M059J (cell line): ENCODE measurements at places on chromosomes 4 and X. TPM values are rescaled to one million over a fixed set of nuclear protein-coding genes. Genes with fewer than 3 reads are reported as not detected.

- DNase-seq, result peak; percentile 54
These were observed 670 bp downstream of the PAPSS1 start for GRCh38 chr4:107719207-107719921.

GRCh38 chr4:158581161-158581560 is 59.5 kb downstream of the RXFP1 start:
- no peak for DNase-seq

DNA sequence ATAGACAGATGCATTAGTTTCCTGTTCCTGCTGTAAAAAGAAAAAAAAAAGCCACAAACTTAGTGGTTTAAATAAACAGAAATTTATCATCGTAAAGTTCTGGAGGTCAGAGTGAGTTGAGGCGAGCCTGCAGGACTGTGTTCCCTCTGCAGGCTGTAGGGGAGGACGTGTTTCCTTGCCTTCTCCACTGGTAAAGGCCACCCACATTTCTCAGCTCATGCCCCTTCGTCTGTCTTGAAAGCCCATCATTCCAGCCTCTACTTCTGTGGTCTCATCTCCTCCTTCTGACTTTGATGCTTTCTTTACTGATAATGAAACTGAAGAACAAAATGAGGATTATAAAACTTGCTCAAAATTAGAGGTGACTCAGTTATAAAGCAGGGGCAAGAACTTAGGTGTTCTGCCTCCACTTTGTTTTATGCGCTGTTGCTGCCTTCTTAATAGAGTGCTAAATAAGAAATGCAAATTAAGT is 143.0 kb downstream of the STIM2 start:
- peak; percentile 79 for DNase-seq

- DNase-seq, result no peak
These were observed 23.9 kb downstream of the ARHGAP36 start for GRCh38 chrX:131081772-131082740.

DNA sequence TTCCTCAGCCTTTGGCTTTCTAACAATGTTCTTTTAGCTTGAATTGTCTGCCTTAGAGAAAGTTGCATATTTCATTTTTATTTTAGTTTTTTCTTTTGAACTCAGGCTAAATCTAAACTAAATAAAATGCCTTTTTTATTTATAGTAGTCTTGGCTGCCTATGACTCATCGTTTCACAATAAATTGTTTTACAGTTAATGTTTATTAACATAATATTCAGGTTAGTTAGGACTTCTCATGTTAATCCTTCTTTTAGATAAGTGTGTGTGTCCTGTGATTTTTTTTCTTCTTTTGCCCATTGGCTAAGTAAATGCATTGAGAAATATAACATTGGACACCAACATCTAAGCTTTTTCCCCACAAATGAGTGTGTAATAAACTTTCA is 1.6 kb downstream of the RP2 start:
- no peak for DNase-seq

DNA sequence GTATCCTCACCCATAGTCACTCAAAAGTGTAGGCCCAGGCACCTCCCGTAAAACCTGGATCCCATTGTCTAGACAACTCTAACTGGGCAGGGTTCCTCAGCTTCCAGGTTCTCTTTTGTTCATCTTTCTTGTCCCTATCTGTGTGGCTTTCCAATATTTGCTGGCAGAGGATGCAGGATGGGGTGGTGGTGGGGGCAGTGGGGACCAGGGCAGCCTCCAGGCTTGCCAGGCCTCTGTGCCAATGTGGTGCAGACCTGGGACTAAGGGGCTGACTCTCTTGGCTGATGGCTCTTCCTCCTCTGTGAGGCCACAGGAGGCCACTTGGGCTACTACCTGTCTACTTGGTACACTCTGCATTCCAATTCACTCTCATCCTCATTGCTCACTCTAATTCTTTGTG is 76.4 kb downstream of the NBDY start:
- no peak for DNase-seq

GRCh38 chr4:169059306-169060211 is 49.5 kb upstream of the CBR4 start:
- DNase-seq, result no peak

- DNase-seq, result no peak
These were observed 8.8 kb downstream of the HTT-AS start for GRCh38 chr4:3065551-3065950.

- DNase-seq, result no peak
These were observed 132.2 kb downstream of the KLHL8 start for GRCh38 chr4:87088186-87088585.

DNA sequence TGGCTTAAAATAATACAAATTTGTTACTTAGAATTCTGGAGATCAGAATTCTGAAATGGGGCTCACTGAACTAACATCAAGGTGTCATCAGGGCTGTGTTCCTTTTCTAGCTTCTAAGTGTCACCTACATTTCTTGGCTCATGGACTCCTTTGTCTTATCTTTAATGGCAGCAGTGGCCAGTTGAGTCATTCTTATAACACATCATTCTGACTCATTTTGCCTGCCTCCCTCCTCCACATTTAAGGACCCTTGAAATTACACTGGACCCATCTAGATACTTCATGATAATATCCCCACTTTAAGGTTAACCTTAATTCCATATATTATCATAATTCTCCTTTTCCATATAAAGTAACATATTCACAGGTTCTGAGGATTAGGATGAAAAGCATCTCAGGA is 215.9 kb downstream of the GUCY2F start:
- DNase-seq, result no peak

- no peak for DNase-seq
These were observed 67.4 kb upstream of the SMAD1 start for GRCh38 chr4:145414226-145414625.

- DNase-seq, result no peak
These were observed 2156.6 kb upstream of the TENM3 start for GRCh38 chr4:180086480-180087190.

DNA sequence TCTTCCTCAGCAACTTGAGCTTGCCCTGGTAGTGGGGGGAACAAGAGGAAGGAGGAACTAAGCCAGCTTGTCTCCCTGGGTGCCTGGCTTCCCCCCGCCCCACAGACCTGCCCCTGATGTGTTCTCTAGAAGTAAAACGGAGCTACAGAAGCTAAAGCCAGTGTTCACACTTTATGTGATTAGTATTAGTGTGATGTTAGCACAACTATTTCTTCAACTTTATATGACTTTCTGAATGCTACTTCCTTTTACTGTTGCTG is 10.7 kb downstream of the RGS12 start:
- no peak for DNase-seq

DNA sequence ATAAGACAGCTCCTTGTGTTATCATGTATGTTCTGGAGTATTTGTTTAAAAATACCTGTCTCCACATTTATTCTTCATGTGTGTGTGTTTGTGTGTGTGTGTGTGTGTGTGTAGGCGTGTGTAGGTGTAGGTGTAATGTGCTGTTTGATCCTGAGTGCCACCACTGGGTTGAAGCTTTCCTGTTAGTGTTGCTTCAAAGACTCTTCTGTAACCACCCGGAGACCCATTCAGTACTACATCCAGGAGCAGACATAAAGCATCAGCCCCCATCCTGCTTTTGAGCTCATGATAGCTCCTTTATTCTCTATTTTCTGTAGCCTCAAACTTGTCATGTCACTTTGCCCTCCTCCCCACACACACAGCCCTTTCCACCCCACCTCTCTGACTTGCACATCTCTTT is 3.0 kb upstream of the ZDHHC9 start:
- DNase-seq, result no peak

DNA sequence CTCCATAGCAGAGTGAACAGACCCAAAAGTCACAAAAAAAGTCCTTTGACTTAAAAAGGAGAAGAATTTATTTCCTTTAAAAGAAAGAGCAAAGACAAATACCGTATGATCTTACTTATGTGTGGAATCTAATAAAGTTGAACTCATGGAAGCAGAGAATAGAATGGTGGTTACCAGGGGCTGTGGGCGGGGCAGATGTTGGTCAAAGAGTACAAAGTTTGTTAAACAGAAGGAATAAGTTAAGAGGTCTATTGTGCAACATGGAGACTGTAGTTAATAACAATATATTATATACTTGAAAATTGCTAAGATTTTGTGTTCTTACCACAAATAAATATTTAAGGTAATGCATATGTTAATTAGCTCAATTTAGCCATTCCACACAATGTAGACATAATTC is 173.3 kb upstream of the S100G start:
- DNase-seq, result no peak

DNA sequence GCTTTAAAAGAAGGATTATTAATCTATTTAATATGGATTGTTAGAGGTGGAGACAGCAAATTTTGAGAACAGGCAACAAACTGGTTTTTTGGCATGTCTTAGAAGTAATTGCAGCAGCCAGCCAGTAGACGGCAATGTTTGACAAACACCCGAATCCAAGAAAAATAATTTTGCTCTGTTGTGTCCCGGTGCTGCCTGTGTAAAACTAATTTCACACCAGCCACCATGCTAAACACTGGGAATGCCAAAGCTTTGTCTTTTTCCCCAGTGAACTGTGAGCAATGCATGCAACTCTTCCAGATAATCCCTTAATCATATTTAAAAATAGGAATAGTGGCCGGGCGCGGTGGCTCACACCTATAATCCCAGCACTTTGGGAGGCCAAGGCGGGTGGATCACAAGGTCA is 25.9 kb downstream of the SMIM31 start:
- peak; percentile 54 for DNase-seq

DNA sequence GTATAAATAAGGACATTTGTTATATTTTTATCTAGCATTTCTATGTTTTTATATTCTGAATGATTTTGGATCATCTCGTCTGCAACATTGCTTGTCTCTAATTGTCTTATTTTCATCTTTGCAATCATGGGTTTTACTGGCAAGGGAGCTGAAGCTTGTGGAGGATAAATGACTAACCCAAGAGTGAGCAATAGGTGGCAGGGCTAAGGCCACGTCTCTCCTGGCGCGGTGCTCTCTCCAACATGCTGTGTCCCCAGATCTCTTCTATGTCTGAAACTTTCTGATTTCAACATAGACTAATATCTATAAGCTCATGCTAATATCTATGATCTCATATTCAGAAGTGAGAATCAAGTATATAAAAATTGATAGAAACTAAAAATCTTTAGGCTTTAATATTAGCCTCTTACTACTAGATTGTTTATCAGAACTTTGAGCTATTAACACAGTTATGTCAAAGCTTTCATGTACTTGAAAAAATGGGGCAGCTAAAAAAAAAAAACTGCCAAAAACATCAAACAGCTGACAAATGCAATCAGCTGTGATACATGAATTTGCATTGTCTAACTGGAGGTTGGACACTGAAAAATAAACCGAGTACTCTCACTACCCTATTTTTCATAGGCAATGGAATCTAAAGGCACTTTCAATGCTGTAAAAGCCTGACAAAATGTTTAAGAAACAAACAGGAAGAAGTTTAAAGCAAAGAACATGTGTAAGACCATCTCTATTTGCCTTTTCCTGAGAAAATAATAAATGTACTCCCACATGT is 169.2 kb downstream of the TMA16 start:
- DNase-seq, result no peak

DNA sequence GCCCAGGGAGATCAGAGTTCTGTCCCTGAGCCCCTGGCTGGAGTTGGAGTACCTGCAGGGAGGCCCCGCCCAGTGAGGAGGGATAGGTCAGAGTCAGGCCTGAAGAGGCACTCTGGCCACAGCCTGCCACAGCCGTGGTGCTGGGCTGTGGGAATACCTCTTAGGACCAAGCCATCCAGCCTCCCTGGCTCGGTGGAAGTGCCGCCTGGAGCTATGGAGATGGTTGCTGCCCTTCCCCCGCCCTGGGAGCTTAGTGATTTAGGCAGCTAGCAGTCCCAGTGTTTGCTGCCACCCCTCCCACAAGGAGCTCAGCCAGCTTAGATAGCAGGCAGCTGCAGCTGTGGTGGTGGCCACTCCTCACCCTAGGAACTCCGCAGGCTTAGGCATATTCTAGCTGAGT is 446.3 kb upstream of the GNPDA2 start:
- no peak for DNase-seq

GRCh38 chrX:22135994-22136684 is 104.0 kb downstream of the PHEX start:
- DNase-seq, result peak; percentile 81

DNA sequence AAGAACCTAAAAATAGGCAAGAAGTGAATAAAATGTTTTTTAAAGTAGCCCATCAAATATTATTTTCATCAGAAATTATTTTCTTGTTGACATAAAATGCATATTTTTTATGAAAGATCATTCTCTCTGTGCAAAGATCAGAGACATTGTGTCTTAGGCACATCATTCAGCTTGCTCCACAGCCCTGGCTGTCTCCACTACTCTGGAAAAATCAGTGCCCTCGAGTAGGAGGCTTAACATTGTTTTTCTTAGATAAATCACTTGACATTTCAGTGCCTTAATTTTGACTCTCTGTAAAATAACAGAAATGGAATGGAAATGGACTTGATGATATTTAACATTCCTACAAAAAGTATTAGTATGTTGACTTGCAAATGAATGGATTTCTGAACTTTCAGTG is 77.9 kb downstream of the FAT4 start:
- DNase-seq, result no peak

Gene CEP135
- total RNA-seq, result 2.6 and 2.8 TPM in 2 replicates

Gene SHROOM3
- 12.9 and 15.7 TPM in 2 replicates for total RNA-seq

Gene SPIN2A
- not detected in 2 replicates for total RNA-seq

Gene BGN
- 53.3 TPM in 2 replicates for total RNA-seq

Gene SRPX
- 39.0 and 45.2 TPM in 2 replicates for total RNA-seq

Gene CXCL11
- 0.37 and 0.74 TPM in 2 replicates for total RNA-seq
